Posterior cingulate gyrus (tissue), 11 donors: ENCODE measurements at places on chromosomes 16 and 17.

DNA sequence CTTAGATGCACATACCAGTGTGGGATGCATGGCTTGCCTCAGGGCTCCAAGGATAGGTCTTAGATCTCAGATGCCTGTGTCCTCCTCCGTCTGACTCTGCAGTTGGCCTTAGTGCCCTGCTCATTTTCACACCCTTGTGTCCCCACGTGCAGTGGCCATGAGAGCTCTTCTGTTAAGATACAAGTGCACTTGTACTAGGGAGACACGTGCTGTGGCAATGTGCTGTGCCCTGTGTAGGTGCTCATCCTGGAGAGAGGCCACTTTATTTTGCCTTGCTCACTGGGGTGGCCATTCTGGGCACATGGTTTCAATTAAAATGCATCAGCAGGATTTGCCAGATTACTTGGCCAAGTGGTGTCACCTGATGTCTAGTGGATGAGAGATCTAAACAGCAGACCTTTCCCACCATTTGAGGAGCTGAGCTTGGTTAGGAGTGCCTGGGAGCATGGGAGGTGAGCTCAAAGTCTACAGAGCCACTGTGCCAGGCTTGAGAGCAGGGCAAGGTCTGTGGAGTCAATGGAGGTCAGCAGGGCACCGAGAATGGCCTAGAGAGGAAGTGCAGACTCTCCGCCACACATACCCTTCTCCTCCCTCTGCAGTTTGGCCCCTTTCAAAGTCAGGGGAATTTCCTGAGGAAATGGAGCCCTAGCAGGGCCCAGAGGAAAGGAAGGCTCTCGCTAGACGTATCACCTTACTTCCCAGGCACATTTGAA is 25.2 kb upstream of the SMPD3 start:
- no peak for DNase-seq

DNA sequence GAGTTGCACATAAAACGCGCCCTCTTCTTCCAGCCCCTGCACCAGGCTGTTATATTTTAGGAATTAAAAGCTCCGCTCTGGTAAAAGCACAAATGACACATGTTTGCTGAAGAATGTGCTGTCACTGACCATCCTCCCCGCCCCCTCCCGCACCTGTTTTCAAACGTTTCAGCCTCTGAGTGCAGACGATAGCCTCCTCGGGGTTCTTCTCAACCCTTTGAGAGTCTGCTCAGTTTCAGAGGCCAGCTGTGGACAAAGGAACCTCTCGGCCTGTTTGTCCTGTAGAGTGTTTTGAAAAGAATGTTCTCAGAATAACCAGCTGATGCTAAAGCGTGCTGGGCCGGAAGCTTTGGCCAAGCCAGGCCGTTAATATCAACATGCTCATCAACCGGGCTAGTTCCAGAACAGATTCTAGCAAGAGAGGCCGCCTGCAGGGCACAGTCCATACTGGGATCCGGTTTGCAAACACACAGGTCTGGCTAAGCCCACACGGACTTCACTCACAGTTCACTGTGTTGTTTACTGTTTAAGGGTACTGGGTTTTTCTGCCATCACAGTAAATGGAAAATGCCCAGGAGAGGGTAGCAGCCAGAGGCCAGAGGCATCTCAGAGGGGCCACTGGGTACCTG is 6.4 kb upstream of the CACNG4 start:
- DNase-seq, result no peak

DNA sequence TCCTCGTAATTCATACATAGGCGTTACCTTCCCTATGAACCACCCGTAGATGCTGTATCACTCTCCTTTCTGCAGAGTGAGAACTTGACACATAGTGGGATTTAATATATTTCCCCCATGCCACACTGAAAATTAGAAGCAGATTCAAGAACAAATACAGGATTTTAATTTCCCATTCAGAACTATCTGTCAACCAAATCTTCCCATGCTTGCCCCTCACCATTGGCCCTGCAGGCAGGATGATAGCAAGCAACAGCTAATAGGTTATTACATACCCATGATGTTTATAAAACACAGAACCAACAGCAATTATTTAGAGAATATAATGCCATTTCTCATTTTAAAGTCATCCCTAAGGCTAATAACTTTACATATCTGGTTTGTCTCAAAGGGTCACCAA is 55.0 kb upstream of the GNAO1 start:
- no peak for DNase-seq

GRCh38 chr17:39591958-39592954 is 15.5 kb downstream of the NEUROD2 start:
- DNase-seq, result peak; percentile 74

DNA sequence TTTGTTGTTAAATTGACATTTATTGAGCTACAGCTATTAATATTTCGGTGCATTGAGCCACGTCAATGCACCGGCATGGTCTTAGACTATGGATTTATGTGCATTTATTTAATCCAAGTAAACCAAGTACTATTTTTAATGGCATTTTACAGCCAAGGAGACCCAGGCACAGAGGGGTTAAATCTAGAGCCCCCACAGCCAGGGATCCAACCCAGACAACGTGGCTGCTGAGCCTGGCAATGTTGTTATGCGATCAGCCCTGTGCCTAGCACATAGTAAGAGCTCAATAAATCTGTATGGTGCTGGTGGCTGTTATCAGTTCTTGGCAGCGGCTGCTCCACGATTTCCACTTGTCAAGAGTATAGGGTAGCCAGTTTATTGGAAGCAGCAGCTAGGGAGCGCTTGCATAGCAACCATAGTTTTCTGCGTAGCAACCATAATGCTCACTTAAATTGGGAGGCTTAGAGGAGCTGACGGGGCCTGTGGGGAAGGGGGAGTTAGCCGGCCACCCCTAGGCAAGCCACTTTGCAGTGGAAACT is 541 bp upstream of the RBBP6 start:
- no peak for DNase-seq

- DNase-seq, result no peak
Observed at GRCh38 chr17:413016-413350, 60.4 kb upstream of the RPH3AL start.

GRCh38 chr17:6799738-6800137 is 23.7 kb downstream of the FBXO39 start:
- DNase-seq, result no peak

- DNase-seq, result no peak
Observed at GRCh38 chr17:49468811-49469385, 26.2 kb upstream of the NGFR start.

DNA sequence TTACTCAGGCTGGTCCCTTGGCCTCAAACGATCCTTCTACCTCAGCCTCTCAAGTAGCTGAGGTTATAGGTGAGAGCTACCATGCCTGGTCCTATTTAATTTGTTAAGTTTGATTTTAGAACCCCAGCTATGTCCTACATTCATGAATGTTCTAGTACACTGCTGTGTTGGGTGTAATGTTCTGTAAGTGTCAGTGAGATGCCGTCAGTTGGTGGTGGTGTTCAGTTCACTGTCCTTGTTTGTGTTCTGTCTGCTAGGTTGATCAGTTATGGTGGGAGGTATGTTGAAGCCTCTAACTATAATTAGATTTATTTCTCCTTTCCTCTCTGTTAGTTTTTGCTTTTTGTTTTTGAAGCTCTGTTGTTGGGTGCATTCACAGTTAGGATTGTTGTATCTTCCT is 8.3 kb downstream of the IST1 start:
- no peak for DNase-seq

DNA sequence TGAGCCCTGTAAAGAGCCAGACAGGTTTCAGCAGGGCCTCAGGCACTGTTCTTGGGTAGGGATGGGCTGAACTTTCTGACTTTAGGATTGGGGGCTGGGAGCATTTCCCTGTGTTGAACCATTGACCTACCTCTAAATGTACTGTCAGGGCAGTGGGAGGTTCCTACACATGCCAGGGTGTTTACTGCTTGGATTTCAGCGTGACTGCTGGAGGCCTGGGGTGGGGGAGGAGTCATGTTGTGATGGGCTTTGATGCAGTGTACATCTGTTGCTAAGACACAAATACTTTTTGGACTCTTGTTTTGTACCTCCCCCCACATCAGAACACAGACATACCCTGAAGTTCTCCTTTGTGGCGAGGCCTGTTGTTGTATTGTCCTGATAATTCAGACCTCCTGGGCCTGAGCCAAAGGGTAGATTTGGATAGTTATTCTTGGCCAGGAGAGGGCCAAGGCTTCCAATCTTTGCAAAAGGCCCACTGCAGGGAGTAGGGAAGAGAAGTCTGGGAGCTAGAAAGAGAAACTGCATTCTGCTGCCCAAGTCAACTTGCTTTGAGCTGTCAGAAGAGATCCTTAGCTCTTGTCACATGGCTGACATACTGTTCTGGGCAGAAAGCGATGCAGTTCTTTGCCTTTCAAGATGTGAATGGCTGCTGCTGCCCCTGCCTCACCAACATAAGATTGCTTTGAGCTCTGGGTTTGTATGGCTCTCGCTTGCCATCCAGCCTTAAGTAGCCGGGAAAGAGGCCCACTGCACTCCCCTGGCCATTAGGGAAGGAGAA is 3.7 kb downstream of the NFE2L1 start:
- DNase-seq, result no peak

- DNase-seq, result no peak
Observed at GRCh38 chr17:68507576-68507975, 4.7 kb upstream of the PRKAR1A start.

DNA sequence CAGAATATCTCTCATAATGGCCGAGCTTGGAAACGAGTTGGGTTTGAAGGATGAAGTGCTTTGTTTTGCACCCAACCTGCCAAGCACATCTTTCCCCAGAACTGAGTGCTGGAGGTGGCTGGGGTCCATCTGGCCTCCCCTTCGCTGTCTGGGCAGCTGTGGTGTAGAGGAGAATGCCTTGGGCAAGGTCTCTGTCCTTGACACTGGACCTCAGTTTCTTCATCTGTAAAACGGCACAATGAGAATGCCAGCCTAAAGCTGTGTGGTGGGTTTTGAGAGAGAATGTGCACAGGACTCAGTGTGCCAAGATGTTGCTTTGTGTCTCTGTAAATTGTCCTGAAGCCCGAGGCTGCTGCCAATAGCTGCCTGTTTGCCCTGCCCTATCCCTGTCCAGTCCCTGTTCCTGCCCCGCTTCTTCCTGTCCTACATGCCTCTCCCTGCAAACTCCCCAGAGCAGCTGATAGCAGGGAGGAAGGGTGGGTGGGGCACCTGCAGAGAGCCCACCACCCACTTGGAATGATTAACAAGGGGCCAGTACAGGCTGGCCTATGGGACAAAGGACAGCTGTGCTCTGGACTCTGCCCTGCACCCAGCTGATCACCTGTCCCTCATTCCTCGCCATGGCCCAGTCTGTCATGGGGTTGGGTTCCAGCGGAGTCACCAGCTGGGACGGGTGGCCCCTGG is 15.3 kb downstream of the LASP1 start:
- DNase-seq, result no peak
